ENCODE measurements at places on chromosomes 6 and 20. TPM values are rescaled to one million over a fixed set of nuclear protein-coding genes. Genes with fewer than 3 reads are reported as not detected.

DNA sequence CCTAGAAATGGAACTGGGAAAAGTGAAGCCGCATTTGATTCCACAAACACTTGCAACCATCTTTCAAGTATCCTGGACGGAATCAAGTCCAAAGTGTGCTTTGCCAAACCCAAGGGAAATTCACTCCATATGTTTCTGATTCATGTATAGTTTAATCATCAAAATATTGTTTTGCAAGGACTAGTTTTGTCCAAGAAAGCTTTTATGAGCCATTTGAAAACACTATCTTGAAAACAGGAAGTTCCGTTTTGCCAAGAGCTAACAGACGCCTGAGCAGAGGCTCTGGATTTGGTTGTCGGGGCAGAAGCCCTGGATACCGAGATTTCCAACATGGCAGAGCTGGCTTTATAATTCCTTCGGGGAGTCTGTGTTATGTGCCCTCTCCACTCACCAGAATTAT lies 251.1 kb downstream of the PHACTR1 start:
- DNase-seq, result no peak

- DNase-seq, result no peak
These were observed 277.1 kb downstream of the ADGB start for GRCh38 chr6:146875927-146876270.

GRCh38 chr6:19320111-19320581 lies 517.0 kb upstream of the ID4 start:
- no peak for DNase-seq

DNA sequence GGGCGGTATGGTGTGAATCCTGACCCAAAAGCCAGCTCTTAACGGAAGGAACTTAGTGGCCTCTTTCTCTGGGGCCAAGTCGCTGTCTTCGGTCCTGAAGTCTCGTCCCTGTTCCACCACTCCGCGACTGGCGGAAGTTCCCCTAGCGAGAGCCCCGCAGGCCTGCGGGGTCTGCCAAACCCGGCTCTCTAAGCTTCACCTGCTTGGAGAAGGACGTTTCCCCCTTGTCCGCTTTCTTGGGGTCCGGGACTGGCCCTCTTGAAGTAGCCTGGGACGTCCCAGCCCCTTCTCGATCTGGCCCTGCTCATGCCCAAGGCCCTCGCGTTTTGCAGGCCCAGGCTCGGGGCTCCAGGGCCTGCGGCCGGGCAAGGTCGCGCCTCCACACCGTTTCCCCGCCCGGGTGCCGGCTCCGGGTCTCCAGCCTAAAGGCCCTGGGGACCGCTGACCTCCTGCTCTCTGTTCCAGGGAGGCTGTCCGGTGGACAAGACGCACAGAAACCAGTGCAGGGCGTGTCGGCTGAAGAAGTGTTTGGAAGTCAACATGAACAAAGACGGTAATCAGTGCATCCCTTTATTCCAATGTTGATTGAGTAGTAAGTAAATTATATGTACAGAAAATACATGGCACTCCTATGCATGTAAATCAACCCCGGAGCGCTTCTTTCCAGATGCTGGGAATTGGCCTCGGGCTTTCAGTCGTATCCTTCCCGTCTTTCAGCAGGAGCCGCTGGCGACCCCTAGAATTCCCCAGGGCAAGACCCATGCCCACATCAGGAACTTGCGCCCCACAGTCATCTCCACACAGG lies 8.8 kb downstream of the NR2E1 start:
- DNase-seq, result no peak

- peak; percentile 66 for DNase-seq
These were observed 93.3 kb upstream of the RNF24 start for GRCh38 chr20:4108495-4109306.

DNA sequence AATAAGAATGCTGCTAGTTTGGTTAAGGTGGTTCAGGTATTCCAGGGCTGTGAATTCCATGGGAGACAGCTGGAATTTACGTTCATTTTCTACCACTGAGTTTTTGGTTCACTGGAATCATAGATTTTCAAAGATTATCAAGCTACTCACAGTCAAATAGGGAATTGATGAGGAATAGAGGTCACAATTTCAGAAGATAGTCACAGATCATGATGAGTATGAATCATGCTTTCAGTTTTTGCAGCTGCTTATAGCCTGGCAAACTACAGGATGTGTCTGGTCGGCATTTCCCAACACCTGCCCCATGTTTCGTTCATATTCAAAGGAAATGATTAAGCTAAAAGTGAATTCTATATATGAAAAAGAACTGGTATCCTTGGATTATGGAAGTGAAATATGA lies 58.7 kb downstream of the BCKDHB start:
- no peak for DNase-seq

DNA sequence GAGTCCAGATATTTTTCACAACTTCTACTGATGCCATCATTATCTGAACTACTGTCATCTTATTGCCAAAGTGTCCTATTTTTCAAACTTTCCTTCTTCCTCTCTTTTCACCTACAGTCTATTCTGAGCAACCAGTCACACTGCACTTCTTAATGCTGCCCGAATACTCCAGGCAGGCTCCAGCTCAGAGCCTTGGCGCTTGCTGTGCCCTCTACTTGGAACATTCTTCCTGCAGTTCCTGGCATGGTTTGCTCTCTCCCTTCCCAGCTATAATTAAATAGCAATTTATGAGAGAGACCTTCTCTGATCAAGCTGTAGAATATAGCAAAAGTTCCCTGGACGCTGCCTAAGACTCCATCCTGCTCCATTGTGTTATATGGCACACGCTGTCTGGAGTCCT lies 831.6 kb downstream of the QKI start:
- DNase-seq, result no peak

DNA sequence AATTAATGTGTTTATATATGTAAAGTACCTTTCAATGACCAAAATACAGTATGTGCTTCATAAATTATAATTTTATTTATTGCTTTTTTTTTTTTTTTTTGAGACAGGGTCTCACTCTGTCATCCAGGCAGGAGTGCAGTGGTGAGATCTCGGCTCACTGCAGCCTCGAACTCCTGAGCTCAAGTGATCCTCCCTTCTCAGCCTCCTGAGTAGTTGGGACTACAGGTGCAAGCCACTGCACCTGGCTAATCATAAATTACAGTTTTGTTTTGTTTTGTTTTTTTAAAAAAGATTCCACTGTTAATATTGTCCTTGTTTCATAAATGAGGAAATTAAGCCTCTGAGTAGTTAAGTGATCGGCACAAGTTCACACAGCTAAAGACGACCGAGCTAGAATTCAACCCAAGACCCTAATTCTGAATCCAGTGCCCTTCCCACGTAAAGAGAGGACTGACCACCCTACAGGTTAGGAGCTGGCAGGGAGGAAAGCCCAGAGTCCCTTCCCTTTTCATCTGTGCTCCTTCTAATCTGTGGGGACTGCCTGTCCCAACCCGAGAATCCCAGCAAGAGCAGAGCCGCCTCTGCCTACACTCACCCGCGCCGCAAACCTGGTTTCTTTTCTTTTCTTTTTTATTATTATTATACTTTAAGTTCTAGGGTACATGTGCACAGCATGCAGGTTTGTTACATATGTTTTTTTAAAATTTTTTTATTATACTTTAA lies 8.5 kb upstream of the GDF5 start:
- DNase-seq, result no peak

The STMND1 gene
- not detected for total RNA-seq

The RIPPLY2 gene
- not detected for total RNA-seq

DNA sequence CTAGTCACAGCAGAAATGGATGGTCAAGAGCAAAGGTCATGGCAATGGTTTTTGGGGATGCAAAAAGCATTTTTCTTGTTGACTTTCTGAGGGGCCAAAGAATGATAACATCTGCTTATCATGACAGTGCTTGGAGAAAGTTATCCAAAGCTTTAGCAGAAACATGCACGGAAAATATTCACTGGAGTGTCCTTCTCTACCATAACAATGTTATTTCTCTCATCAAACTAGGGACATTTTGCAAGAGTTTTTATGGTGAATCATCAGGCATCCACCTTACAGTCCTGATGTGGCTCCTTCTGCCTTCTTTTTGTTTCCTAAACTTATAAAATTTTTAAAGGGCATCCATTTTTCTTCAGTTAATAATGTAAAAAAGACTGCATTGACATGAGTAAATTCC lies 302.3 kb downstream of the HIVEP2 start:
- DNase-seq, result no peak

DNA sequence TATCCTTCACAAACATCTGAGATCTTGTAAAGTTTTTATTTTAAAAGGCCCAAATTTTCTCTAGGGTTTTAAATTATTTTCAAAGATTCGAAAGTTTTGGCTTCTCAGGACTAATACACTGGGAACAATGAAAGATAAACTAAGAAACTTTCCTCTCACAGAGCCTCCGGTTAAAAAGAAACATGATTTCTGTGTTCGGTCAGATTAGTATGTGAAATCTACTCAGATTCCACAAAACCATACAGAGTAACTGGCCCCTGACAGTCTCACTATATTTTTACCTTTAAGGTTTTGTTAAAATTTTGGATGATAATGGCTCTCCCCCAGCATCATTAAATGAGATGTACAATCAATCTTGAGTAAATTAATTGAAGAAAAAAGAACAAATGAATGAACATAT lies 471.0 kb downstream of the COL12A1 start:
- no peak for DNase-seq

DNA sequence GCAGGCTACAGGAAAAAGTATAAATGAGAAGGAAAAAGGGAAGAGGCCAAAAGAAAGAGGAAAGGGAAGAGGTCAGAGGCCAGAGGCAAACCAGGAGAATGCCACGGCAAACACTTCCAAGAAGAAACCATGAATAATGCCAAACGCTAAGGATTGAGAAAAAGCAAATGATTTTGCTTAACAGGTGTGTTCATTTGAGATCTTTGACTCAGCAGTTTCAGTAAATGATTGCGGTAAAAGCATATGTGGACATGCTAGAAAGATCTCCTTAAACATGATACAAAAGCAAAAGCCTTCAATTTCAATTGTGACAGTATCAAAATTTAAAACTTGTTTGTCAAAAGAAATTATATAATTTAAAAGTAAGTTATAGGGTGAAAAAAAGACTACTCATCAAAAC lies 70.6 kb downstream of the UBE3D start:
- no peak for DNase-seq

GRCh38 chr6:79608334-79609224 lies 22.6 kb upstream of the SH3BGRL2 start:
- no peak for DNase-seq

DNA sequence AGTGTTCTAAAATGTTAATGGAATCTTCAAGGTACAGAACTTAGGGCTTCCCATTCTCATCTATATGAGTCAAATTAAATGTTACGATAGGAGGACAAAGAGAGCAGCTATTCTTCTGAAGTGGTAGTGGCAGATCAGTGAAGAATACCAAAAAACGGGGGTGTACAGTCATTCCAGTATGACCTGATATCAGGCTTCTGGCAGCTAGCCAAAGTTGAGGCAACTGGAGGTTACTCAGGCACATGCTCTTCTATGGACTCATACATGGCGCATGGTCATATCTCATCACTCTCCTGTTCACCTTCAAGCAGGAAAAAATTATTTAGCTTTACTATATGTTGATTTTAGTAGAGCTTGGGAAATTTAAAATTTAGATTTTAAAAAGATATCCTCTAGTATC lies 1608.8 kb downstream of the GRIK2 start:
- DNase-seq, result peak; percentile 2

The BPIFB1 gene
- total RNA-seq, result not detected

The TRDN gene
- total RNA-seq, result 0.20 TPM

DNA sequence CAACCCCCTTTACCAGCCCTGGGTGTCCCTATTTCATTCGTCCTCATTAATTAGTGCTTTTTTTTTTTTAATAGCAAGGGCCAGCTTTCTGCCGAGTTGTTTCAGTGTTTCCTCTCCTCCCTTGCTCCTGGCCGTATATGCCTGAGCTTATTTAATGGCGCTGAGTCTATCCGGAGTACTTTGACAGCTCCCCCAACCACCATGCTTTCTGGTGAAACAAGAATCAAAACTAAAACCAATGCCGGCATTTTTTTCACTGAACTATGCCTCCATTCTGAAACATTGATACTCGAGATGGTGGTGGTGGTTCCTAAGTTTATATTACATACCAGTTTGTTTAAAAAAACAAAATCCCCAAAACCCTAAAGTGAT lies 1.2 kb downstream of the DCBLD1 start:
- peak; percentile 42 for DNase-seq

- no peak for DNase-seq
These were observed 137.5 kb downstream of the ZFP64 start for GRCh38 chr20:52054123-52054522.

- no peak for DNase-seq
These were observed 96.9 kb downstream of the THBS2 start for GRCh38 chr6:169156793-169157147.

The RAD21L1 gene
- total RNA-seq, result 1.3 TPM

DNA sequence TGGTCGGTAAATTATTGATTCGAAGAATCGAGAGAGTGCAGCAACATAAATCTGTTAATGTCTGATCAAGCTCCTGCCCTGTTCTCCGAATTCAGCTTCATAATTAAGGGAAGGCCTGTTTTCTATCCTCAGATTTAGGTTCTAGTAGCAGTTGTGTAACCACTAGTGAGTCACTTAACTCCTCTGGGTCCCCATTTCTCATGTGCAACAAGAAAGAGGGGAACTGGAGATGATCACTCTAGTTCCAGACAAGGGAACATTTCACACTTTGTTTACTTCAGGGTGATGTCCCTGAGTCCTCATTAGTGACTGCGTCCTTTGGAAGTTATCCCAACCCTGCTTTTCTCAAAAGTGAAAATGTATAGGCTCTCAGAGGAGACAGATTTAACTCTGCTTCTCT lies 68.1 kb upstream of the RNF146 start:
- DNase-seq, result no peak

DNA sequence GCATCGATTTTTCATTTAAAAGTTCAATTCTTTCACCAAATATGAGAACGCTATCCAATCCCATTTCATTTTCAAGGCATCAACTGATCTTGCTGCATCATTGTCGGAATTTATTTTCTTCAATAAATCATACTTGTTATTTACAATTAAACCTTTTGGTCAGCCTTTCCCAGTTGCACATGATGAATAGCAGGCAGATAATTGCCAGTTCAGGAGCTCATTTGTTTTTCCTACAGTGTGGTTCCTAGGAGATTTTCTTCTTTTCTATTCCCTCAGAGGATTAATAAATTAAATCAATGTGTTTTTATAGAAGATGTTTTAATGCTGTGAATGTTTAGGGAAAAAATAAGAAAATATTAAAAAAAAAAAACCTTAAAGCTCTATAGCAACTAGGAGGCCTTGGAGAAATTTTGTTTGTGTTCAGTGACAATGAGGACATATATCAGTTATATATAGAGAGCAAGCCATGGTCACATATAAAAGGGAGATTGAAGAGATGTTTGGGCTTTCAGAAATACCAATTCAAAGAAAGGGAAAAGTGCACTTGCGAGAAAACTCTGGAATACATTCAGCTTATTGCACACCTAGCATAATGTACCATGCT lies 30.4 kb downstream of the LGSN start:
- DNase-seq, result no peak

The NUS1 gene
- 51.4 TPM for total RNA-seq

The TXLNB gene
- not detected for total RNA-seq

DNA sequence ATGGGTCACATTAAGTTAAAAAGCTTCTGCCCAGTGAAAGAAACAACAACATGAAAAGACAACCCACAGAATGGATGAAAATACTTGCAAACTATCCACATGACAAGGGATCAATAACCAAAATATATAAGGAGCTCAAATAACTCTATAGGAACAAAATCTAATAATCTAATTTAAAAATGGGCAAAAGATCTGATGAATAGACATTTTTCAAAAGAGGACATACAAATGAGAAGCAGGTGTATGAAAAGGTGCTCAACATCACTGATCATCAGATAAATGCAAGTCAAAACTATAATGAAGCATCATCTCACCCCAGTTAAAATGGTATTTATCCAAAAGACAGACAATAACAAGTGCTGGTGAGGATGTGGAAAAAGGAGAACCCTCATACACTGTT lies 21.0 kb upstream of the ELMO2 start:
- DNase-seq, result no peak

GRCh38 chr6:39688494-39688893 lies 36.7 kb downstream of the KIF6 start:
- DNase-seq, result no peak
